Hypothalamus (tissue), 51 donors: ENCODE measurements at places on chromosomes 6 and 20.

DNA sequence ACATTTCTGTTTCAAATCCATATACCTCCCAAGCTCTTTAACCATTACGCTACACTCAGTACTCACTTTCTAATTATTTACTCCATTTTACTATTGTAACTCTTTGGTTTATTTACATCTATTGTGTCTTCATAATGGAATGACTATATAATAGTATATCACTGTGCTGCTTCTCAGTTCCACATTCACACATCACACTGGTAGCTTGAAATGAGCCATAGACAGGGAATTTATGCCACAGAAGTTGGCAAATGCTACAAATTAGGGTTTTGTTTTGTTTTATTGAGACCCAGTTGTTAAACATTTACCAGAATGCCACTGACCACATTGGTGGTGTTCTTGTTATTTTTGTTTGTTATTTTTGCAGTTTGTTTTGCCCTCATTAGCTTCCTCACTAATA, 213.9 kb downstream of the KCNQ5 start:
- DNase-seq, result no peak

DNA sequence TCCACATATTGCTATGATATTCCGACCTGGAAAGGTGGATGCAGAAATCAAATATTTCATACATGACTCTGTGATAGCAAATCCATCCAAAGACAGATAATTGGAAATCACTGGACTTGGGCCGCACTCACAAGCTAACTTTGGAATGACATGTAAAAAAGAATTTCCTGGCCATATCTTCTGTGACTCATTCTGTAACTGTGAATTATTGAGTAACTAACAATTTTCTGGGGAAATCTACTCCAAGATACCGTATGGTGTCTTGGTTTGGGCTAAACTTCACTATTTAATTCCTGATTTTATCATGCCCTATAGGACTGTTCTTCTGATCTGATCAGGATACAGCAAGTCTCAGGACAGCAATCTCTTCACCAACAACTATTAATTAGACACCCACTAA, 92.7 kb upstream of the LY86 start:
- DNase-seq, result no peak

DNA sequence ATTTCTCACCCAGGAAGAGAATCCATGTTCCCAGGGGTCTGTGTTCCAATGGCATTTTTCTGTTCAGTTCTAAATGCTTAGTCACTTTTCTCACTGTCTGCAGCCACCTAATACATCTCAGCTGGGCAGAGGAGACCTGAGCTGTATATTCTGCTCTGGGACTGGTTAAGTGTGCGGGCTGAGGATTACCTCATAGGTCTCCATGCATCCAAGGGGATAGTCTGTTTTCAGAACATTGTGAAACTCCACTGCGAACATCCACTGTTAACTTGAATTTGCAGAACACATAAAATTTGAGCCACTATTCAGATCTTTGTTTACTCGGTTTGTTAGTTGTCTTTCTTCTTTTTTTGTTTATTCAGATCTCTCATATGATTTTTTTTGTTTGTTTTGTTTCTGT, 947.1 kb downstream of the TFAP2A start:
- DNase-seq, result no peak

DNA sequence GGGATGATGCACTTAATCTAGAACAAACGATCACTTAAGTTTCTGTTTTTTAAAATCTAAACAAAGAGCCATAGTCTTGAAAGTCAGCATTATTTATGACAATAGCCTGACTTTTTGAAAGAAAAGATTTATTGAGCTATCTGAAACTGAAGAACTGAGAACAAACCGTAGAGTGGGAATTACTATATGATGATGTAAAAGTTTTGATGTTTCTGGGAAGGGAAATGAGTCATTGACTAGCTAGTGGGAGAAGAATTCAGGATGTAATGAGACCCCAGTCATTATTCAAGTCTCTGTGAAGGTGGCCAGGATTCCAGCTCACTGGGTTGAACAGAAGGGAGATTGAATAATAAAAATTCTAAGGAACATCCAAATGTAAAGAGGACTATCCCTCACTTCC, 83.4 kb upstream of the FABP7 start:
- no peak for DNase-seq

GRCh38 chr6:42781796-42782688, at the start of gene BICRAL:
TSS of gene BICRAL (plus strand) at chr6:42782052. CDS start at chr6:42822023, 39,971 bp downstream.
- peak; percentile 79 for DNase-seq

- no peak for DNase-seq
Observed at GRCh38 chr6:105810105-105810921, 275.8 kb upstream of the PRDM1 start.

- peak; percentile 37 for DNase-seq
Observed at GRCh38 chr6:131949909-131950766, 1.0 kb downstream of the CCN2 start.
